B cell (primary cell): ENCODE measurements at places on chromosomes 7 and 10.

GRCh38 chr7:21757537-21758282 lies 188.0 kb downstream of the CDCA7L start:
- DNase-seq: no peak

- DNase-seq: no peak
Observed at GRCh38 chr10:47033081-47033480, 121.9 kb downstream of the PTPN20 start.

- no peak for DNase-seq
Observed at GRCh38 chr10:5079836-5080235, 14.4 kb upstream of the AKR1C3 start.

DNA sequence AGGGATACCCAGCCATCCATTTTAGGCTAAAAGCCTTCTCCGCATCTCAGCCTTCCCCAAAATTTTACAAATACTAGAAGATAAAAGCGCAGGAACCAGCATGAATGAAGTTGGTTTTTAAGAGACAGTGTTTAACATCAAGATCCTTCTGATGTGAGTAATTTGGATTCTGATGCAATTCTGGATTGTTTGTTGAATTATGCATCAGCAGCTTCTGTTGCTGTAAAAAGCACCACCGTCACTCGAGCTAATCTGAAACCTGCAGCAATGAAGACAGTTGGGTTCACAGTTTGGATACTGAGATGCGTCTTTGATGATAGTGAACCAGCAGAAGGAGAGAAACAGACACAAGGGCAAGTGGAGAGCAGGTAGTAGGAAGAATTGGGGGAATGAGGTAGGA lies 179.2 kb downstream of the PLXNA4 start:
- no peak for DNase-seq

- DNase-seq: no peak
Observed at GRCh38 chr7:1721047-1721690, 51.1 kb downstream of the ELFN1 start.

- peak; percentile 83 for DNase-seq
Observed at GRCh38 chr10:104350127-104350635, 3.5 kb upstream of the CFAP58 start.

DNA sequence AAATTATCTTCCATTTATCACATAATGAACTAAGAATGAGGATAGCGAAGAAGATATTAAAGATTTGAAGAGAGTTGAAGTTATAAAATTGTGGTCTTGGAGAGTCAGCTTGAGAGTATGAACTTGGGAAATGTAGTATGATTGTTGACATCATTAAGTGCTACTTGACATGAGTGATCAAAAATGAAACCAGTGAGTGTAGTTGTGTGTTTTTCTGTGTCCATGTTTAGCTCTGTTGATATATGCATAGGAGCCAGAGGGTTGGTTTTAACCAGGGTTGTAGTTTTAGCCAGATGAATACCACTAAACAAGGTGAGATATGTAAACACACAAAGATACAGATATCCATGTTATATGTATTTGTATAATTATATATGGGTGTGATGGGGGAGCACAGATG lies 6.2 kb downstream of the TMEM106B start:
- DNase-seq: no peak

DNA sequence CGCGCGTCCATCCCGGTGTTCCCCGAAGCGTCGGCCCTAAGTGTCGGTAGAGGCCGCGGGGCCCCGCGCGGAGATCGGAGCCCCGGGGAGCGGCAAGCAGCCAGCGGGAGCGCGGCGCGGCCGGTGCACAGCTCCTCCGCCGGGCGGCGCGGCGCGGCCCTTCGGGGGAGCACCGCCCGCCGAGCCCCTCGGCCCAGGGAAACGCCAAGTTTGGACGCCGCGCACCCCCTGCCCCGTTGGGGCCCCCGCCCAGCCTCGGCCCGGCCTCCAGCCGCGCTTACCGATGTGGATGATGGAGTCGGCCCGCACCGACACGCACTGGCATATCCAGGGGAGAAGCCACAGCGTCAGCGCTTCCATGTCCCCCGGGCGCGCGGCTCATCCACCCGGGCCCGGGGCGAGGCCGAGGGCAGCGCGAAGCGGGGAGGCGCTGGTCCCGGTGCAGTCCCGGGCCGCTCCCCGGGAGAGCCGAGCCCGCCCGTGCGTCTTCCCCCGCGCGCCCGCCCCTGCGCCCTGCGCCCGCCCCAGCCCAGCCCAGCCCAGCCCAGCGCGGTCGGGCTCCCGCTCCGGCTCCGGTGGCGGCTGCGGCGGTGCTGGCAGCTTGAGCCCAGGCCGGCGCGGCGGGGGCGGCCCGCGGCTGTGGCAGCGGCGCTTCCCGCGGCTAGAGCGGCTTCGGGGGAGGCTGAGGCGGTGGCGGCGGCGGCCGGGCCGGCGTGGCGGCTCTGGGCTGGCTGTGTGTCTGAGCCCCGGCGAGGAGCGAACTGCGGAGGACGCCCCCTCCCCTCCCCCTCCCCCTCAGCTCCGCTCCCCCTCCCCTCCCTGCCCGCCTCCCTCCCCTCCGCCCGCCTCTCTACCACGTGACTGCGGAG lies at the start of gene GRID1:
Gene GRID1 (minus strand): TSS at position 763 of the 869 bp plus-strand sequence.
- DNase-seq: peak; percentile 46

DNA sequence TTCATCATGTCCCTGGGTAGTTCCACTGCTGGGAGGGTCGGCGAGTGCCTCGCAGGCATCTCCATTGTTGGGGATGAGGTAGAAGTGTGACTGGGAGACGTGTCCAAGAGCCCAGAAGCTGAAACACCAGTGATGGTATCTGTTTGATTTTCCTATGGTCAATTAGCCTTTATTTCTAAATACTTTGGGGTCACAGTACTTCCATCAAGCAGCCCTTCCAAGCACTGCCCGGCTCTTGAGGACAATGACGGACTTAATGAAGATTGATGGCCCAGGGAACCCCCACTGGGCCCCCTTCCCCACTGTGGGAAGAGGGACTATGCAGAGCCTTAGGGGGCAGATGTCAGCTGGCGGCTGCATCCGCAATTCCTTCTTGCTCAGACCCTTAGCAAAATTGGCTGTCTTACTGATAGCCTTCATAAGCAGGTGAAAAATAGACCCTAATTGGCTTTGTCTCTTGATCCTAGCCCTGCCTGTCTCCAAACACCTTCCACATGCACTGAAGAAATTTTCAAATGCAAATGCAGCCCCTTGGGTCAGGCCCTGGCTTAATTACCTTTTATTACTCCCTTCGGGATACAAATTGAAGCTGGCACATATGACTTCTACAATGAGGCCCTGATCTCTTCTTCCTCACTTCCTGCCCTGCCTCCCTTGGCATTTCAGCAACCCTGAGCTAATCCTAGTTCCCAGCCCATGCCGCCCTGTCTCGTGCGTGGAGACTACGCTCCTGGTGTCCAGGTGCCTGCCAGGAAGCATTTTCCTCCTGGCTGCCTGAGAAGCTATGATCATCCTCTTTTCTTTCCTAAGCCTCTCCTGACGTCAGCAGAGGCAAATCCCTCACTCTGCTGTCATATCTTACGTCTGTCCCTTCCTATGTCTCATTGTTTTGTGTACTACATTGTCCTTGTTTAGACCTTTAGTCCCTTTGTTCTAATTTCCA lies 124.5 kb upstream of the GDF10 start:
- DNase-seq: no peak

DNA sequence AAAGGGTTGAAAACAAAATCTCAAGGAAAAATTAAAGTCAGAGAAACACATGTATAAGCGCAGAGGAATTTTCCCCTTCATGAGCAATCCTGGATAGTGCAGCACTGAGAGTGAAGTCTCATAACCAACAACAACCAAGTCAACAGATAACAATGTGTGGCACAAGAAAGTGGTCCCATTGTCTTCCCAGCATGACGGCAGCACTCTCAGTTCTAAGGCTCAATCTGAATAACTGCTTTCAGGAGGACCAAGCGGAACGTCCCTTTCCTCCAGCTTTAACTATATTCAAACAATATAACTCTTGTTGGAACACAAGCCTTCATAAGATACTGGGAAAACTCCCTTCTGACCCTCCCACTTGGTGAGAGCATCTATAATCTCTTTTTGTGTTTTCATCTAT lies 137.9 kb downstream of the RAPGEF5 start:
- DNase-seq: no peak

GRCh38 chr7:130648580-130648979 lies 20.0 kb downstream of the COPG2 start:
- no peak for DNase-seq

DNA sequence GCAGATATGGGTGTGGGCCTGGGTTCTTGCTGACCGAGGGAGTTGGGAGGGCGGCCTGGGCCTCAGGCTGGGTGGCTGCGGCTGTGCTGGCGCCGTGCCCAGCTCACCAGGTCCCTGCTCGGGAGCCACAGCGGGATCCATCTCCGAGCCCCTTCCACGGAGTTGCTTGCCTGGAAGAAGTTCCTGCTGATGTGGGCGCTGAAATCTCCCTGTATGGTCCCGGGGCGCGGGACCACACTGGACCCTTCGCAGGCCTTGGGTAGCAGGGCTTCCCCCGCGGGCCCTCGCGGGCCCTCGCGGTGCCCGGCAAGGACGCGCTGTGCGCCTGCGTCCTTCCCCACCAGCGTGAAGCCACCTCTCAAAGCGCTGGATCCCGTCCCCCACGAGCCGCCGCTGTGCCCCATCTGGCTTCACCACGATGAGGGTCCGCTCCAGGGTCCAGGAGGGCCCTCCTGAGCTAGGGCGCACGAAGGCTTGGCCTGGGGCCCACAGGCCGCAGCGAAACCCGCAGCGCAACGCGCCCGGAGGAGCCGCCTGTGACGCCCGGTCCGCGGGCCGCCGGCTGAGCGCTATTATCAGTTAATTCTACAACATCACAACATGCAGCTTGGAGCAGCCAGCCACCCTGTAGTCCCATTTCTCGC lies 31.5 kb downstream of the RAB19 start:
- no peak for DNase-seq

- no peak for DNase-seq
Observed at GRCh38 chr10:28875549-28876081, 198.3 kb downstream of the BAMBI start.

DNA sequence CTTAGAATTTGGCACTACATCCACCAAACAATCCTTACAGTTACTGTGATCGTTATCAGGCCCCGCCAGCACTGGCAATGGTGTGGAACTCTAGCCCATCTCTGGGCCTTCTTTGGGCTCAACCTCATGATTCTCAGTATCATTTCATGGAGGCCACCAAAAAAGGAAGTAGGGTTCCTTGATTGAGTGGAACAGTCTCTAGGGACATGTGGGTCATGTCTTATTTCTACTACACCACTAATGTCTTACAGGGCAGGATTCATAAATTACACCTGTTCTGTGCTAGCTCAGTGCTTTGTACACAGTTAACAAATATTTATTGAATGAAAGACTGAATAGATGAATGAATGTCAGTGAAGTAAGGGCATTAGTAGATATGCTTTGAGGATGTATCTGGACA lies 53.9 kb downstream of the AP3M1 start:
- DNase-seq: peak; percentile 65

DNA sequence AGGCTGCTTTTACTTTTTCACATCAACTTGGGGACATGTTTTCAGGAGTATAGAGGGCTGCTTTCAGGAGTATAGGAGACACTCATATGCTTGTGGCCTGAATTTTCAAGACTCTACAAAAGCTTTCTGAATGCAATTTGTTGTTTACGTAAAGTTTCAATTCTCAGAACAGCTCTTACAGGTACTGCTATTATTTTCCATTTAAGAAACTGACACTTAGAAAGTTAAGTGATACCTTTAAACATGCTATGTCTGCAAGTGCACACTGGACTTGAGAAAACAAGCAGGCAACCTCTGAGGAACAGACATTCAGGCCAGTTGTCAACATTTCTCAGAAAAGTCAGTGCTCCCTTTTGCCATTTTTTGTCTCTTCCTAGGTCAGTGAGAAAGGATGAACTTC lies 70.0 kb upstream of the PHYHIPL start:
- no peak for DNase-seq

DNA sequence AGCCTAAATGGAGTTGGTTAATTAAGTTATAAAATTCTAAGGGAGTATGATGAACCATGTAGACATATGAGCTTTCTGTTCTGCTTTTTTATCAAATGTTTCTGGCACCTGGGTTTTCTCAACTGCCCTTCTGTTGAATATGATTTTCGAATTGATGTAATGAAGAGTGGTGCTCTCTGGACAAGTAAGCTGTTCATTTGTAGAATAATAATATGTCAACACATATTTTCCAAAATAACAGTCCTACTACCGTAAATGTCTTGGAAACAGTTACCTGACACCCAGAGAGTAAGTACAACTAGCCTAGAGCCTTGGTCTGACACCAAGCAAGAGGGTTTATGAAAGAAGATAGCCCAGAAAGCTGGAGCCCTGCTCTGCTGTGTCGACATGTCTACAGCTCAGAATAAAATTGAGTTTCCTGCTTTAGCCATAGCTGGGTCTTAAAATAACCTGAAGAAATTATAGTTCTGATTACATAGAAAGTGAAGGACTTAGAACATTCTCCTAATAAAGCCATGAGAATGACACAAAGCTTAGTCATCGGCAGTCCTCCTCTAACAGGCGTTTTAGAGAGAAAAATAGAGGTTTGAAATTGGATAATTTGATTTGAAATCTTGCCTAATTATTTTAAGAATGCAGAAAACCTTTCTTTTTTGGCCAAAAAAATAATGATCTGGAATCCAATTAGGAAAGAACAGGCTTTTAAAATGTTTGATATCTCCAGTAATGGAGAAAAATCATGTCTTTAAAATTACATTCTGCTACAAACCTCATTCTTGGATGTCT lies 25.1 kb downstream of the HDAC9 start:
- DNase-seq: peak; percentile 74

- DNase-seq: peak; percentile 60
Observed at GRCh38 chr7:155458111-155458877, at the start of gene EN2. Gene EN2, plus strand, starts transcription at chr7:155458129. Its CDS starts 249 bp downstream, at chr7:155458378.

DNA sequence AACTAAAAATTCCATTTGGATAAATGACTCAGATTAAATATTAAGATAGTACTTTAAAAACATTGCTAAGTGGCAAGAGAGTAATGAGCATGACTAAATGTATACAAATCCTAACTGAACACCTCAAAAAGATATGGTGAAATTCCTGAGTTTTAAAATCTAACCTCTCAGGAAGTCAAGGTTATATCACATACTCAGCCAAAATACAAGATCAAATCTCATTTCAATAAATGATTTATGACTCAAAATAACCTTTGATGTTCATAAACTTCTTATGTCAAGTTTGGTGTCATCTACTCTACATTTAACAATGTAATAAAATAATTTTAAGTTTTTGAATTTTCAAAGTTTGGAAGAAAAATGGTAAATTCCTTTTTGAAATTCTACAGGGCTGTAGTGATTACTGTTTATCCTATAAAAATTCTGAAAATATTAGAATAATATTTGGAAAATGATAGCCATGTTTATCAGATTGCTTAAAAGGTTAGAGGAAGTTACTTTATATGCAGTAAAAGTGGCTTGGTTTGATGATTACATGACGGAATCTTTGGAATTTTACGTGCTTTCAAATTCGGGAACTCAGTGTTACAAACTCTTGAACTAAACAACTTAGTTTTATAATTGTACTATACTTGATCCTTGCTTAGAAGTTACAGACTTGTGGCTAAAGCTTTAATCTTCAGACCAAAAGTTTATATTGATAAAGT lies 43.7 kb downstream of the ASZ1 start:
- no peak for DNase-seq
